GM20000 (cell line): ENCODE measurements at places on chromosomes 12 and 14.

DNA sequence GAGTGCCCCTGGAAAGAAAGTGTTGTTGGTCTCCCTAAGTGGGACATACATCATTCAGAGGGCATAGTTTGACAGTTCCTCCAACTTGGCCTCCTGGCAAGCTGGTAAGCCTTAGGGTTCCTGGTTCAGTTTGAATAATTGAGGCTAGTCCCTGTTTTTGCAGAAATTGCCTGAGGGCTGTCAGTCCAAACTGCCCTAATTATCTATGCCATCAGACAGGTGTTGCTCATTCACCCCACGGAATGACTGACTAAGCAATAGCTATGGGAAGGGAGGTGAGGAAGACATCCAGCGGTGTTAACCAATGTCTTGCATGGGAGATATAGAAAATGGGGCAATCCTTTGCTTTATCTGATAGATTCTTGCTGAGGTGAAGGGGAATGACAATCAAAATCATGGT is 37.6 kb downstream of the SPTSSA start:
- DNase-seq: no peak

DNA sequence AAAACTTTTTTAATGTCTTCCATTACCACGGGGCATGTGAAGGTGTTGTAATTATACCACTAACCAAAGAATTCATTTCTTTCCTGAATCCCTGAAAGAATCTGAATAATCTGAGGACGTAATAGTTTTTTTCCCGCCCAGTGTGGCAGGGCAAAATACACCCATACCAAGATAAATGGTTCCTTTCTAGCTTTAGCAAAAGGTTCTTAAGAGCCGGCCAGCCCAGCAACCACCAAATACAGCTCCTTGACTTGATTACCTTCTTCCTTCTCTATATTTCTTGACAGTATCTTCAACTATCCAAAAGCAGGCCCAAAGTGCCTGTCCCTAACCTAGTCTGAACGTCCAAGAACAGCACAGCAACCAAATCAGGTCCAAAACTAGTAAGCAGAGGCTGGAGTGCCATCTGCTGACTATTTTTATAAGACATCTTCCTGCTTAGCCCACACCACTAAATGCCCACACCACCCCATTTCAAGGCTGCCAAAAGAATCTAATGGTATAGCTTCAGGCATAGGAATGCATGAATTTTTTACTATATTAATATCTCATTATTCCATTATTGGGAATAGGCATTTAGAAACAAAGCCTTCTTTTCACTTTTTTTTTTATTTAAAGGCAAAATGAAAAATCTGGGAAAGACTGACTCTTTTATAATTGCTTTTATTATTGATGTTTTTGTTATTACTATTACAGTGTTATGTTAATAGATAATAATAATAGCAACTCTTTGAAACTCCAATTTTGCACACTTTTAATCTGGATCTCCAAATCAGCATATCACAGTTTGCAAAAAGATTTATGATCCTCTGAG is 524.4 kb downstream of the MED13L start:
- peak; percentile 24 for DNase-seq

DNA sequence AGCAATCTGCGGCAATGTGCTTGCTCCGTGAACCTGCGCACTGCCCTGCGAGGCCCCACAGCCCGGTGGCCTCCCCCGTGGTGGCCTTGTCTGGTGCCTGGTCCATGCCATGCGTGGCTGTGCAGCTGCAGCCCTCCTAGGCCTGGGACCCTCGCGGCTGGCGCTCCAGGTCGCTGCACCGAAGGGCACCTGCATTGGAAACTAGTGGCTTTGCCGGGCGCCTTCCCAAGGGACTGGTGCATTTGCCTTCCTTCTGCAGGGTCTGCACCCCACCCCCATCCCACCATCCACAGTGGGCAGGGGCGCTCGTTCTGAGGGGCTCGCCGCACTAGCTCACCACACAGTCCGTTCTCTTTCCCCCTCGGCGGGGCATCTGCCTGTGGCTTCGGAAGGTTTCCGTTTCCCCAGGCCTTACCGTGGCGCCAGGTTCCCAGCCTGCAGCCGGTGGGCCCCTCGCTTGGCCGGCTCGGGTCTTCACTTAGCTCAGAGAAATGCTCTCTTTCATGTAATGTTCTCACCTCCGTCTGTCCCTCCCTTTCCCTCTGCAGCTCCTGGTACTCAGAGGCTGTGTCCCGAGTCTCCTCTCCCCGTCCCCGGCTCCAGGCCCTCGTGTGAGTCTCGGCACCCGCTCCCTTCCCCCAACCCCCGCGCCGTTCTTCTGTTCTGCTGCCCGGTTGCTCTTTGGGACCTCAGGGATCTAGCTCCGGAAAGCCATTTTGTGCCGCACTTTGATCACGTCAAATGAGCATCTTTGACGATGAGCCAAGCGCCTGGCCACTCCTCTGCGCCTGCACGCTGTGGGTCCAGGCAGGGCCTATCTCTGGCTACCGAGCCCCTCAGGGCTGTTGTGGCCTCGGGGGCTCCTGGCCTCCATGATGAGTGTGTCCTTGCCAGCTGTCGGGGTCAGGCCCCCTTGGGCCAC is 31.9 kb downstream of the JAG2 start:
- DNase-seq: no peak

- no peak for DNase-seq
Measured at GRCh38 chr12:52270541-52271070, 3.8 kb upstream of the KRT86 start.

GRCh38 chr14:54486685-54487084 is 2.1 kb downstream of the GMFB start:
- no peak for DNase-seq

DNA sequence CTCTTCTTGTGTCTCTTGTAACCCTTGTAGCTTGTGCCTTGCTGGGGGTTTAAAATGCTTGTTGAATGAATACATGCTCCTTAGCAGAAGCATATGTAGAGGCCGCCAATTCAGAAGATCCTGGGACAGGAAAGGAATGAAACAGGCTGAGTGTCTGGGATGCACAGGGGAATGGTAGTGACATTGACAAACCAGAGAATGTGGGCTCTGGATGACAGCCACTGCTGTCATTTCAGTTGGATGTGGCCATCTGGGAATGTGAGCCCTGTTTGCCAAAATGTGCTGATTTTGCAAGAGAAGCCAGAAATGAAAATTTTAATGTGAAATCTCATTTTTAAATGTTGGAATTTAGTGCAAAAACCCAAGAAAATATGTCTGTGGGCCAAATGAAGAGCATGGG is 136.8 kb downstream of the DACT1 start:
- DNase-seq: no peak

- DNase-seq: peak; percentile 39
Measured at GRCh38 chr14:54532111-54533012, 22.7 kb downstream of the CGRRF1 start.

DNA sequence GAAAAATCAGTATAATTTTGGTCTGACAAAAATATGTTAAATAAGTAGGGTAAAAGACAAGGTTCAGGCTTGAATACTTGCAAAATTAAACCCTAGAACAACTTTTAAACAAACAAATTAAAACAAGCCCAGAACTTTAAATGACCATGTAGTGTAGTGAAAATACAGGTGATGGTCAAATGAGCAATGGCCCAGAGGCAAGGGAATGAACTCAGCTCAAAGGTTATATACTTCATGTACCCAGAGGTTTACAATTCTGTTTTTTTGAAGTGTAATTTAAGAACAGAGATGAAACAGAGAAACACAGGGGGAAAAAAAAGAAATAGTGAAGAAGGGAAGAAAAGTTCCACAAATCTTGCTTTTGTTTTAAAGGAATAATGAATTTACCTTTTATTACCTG is 949.2 kb downstream of the TRHDE start:
- DNase-seq: no peak

DNA sequence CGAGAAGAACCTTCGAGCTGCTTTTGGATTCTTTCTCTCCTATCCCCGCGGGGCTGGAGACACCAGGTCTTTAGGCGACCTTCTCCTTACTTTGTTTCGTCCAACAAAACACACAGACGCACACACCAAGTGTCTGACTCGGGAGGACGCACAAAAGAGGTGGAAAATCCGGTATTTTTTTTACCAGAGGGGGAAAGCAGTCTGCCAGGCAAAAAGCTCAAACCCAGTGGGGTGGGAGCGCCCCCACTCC is 2.1 kb downstream of the SIX4 start:
- no peak for DNase-seq

DNA sequence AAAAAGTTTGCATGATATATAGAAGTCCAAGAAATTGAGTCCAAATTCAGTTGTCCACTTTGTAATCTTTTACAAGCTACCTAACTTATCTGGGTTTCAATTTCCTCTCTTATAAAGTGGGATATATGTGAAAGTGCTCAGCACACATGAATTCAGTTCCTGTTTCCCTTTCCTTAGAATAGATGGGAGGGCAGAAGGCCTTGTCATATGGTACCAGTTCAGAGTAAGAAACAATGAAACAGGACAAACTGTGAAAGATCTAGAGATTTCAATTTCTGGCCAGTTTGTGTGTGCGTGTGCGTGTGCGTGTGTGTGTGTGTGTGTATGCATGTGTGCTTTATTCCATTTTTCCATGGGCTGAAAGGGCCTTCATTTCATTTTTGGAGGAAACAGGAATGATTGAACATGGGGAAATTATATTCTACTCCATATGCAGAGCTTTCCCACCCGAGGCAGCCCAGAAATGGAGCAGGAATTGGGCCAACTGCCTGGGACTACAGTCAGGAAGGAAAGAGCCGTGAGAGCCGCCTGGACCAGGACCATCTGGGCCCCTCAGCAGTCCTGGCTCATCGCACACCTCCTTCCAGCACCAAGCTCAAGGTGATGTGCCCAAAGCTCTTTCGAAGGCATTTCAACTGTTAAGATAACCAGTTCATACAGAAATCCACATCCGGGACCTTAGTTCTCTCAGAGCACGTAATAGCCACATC is 183.2 kb downstream of the EPS8 start:
- DNase-seq: no peak

GRCh38 chr14:89827265-89827664 is 127.3 kb downstream of the EFCAB11 start:
- no peak for DNase-seq

DNA sequence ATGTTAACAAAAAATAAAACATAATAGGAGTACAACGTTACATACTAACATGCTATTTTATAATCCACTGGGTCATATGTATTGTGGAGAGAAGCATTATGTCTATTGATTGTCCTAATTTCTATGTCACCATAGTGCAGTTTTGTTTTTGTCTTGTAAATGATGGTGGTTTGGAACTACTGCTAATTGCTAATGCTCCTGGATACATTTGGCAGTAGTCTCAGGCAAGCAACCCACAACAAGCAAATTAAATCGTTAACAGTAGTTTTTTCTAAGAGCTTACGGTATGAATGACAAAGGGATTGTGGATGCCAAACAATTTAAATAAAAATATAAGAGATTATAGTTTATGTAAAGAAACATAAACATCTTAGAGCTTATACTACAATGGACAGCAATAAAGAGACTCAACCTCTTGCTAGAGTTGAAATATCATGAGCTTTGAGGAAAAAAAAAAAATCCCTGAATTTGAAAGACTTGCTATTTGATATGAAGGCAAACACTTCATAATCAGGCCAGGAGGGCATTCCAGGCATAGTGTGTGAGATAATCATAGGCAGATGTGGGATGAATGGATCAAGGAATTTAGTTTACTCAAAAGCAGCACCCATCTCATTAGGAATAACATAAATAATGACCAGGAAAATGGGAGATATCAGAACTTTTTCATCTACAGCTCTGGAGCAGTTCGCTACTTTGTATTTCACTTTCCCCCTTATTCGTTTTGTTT is 181.3 kb downstream of the CCDC59 start:
- DNase-seq: no peak

DNA sequence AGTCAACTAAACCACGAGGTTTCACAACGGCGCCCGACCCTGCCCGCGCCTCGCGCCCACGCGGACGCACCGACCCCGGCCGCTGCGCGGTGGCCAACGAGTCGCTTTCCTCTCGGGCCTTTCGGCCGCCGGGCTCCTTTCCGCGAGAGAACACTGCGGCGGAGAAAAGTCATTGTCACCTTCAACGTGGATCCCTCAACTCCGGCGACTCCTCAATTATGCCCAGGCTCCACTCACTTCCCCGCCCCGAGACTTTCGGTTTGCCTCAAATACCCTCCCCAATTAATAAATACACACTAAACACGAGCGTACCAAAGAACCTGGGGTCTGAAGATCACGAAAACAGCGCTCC is 450 bp downstream of the SINHCAF start:
- peak; percentile 47 for DNase-seq

DNA sequence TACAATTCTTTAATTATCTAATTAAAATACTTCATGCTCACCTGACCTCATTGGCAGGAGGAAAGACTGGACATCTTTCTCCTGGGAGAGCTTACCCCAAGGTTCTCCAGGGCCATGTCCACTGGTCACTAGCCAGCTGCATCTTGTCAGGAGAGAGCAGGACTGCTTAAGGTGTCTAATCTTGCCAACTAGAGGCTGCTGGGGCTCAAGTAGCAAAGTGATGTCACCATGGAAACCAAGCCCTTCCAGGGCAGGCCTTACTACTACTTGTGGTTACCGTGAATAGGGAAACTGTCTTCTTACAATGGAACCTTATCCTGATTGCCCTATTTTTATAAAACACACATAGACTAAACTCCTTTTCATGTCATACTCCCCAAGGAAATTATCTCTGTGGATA is 376.4 kb downstream of the SNAPC1 start:
- no peak for DNase-seq

GRCh38 chr12:132246997-132247717 is 82.2 kb downstream of the GALNT9 start:
- no peak for DNase-seq

GRCh38 chr12:62647586-62647985 is 181.0 kb downstream of the MON2 start:
- no peak for DNase-seq

GRCh38 chr12:124125203-124125871 is 152.3 kb downstream of the ZNF664 start:
- peak; percentile 66 for DNase-seq

- DNase-seq: no peak
Measured at GRCh38 chr12:121610239-121611149, 15.8 kb upstream of the ORAI1 start.

DNA sequence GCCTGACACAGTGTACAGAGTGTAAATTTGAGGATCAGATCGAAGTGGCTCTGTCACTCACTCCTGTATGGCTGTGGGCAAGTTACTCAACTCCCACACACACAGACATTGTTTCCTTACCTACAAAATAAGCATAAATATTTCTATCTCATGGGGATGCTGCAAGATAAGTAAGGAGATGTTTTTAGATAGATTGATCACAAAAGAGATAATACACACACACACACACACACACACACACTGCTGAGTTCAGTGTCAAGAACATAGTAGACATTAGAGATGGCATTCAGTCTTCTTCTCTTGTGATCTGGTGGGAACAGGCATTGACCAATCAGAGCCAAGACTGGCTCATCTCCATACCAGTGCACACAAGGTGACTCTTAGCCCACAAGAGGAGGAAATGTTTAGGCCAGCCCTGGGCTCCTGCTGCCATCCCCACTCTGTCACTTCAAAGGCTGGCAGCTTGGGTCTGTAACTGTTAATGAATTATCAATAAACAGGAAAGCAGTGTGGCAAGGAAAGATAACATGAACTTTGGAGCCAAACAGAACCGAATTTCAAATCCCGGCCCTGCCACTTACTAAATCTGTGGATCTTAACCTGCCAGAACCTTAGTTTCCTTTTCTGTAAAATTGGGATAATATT is 3.4 kb upstream of the RNASE8 start:
- DNase-seq: no peak

GRCh38 chr14:71071042-71071441 is 163.8 kb downstream of the PCNX1 start:
- no peak for DNase-seq
